Amniotic stem cell (primary cell): ENCODE measurements at places on chromosomes 2 and 18.

DNA sequence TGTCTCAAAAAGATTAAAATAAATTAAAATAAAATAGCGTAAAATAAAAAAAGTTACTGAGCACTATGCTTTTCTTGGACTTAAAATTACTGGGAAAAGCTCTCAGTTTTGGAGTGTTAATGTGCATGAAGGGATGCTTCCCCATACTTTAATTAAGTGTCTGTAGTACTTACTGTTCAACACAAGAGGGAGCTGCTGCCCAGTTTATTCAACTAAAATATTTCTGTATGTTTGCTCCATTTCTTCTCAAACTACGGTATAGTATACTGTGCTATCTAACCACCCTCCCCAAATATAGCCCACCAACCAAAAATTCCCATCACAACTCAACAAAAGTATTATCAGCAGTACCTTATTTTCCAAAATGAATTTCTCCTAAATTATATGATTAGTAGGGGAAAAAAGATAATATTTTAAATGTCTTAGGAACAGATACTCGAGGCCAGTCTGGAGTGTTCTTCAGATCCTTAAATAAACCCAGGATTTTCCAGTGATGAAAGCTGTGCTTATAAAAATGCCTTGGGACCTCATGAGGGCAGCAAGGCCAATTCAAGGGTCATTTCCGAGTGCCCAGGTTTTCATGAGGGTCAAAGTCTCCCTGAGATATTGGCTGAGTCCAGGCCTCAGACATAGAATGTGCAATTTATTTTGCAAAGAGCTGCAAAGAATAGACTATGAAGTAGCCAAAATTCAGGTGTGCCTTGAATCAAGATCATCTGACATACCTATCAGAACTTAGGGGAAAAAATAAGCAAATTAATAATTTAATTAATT, 64.1 kb downstream of the CHRNA1 start:
- DNase-seq: no peak

DNA sequence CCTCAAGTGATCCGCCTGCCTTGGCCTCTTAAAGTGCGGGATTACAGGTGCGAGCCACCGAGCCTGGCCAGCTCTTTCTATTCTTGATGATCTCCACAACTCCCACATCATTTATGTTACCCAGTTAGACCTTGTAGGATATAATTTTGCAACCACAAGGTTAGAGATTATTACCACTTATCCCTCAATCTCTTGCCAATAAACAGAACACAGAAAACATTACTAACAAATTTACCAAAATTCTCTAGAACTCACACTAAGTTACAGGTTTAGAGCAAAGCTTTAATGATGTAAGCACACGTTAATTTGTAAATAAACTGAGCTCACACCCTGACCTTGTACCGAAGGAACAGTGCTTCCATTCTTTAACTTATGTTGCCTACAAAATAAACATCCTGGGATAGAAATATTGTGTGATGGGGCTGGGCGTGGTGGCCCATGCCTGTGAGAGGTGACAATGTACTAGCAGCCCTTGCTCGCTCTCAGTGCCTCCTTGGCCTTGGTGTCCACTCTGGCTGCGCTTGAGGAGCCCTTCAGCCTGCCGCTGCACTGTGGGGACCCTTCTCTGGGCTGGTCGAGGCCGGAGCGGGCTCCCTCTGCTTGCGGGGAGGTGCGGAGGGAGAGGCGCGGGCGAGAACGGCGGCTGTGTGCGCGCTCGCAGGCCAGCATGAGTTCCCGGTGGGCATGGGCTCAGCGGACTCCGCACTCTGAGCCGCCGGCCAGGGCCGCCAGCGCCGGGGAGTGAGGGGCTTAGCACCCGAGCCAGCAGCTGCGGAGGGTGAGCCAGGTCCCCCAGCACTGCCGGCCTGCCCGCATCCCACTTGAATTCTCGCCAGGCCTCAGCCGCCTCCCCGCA, 42.1 kb upstream of the ITSN2 start:
- no peak for DNase-seq

- DNase-seq: no peak
Observed at GRCh38 chr2:191638079-191638801, 39.7 kb upstream of the NABP1 start.

DNA sequence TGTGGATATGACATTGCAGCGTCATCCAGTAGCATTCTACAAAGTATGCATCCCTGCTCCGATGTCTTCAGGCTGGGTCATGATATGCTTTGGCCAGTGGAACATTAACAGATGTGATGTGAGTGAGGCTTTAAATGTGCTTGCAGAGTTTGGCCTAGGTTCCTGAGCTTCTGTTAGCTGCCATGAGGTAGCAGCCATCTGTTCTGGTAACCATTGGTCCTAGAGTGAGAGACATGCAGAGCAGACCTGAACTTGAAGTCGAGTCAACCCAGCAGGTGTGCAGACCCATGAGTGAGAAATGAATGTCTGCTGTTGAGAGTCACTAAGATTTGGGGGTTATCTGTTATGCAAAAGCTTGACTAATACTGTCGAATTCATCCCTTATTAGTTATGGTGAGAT, 73.8 kb upstream of the NABP1 start:
- no peak for DNase-seq

DNA sequence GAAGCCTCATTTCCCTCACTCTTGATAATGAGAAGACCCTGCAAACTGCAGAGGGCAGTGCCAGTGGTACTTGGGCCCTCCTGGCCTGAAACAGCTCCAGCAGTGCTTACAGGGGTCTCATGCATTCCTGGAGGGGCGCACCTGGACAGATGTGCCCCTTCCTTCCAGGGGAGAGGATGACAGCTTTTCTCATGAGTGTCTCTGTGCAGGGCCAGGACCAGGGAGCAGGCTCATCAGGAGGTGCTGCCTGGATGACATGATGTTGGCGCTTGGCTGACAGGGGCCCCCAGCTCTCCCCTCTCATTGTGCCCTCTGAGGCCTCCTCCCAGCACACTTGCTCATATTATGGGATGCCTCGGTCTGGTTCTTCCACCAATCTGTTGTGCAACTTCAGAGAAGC, 95.1 kb upstream of the MYCN start:
- DNase-seq: no peak

GRCh38 chr2:203719456-203720410, 13.3 kb downstream of the CD28 start:
- DNase-seq: no peak

GRCh38 chr2:49794396-49794795, 640.1 kb upstream of the FSHR start:
- DNase-seq: no peak

GRCh38 chr2:3009005-3009404, 368.6 kb downstream of the EIPR1 start:
- DNase-seq: no peak

DNA sequence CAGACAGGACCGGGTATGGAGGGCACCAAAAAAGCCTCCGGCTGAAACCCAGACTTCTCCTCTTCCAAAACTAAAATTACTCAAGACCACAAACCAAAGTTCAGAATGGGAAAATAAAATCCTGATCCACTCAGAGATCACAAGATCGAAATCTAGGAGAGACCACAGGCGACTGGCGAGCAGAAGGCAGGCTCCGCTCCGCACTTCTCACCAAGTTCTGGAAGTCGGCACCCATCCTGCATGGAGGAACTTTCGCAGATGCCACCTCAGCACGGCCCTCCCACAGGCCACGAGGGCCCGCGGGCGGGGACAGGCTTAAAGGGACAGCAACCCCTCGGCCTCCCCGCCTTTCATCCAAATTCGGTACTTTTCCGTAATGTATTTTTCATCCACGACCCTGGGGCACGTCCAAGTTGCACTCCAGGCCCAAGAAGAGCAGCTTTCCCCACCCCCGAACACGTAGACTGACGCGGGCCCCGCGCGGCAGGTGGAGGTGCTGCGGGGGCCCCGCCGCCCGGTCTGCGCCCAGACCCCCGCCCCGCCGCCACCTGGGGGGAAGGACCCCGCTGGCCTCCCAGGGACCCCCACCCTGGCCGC, 43.7 kb downstream of the HDLBP start:
- DNase-seq: peak; percentile 78

GRCh38 chr2:75574106-75574505, 13.4 kb upstream of the EVA1A start:
- no peak for DNase-seq

GRCh38 chr2:231124838-231125568, at the start of gene HTR2B:
HTR2B (minus strand) TSS chr2:231125042; CDS start chr2:231123764, 1,278 bp downstream.
- no peak for DNase-seq

DNA sequence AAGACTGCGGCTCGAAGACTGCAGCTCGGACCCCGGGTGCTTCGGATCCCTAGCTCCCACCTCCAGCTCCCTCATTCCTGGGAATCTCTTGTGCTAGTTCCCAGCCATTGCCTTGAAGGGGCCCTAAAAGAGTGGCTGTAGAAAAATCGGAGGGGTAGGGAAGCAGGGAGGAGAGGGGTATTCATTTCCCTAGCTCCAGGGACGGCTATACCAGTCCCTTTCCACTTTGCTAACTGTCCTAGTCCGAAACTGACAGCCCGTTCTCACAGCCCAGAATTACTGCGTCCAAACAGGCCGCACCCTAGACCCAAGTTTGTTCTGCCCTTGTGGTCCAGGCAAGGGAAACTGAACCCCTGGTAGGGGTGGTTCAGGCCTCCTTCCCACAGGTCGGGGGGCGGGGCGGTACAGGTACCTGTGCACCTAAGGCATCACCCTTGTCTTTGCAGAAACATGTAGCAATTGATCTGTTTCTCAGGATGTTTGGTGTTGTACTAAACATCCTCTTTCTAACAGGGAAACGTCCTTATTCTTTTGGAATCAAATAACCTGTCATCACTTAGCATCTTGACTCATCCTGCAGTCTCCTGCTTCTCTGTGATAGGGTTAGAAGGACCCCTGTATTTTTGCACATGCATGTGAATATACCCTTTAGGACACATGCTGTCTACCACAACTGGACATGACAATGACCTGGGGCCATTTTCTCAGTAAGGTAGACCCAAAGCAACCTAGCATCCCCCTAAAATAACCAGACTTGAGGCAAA, 4.0 kb downstream of the EMX1 start:
- DNase-seq: no peak

- no peak for DNase-seq
Observed at GRCh38 chr2:239204136-239204875, 196.5 kb downstream of the HDAC4 start.

DNA sequence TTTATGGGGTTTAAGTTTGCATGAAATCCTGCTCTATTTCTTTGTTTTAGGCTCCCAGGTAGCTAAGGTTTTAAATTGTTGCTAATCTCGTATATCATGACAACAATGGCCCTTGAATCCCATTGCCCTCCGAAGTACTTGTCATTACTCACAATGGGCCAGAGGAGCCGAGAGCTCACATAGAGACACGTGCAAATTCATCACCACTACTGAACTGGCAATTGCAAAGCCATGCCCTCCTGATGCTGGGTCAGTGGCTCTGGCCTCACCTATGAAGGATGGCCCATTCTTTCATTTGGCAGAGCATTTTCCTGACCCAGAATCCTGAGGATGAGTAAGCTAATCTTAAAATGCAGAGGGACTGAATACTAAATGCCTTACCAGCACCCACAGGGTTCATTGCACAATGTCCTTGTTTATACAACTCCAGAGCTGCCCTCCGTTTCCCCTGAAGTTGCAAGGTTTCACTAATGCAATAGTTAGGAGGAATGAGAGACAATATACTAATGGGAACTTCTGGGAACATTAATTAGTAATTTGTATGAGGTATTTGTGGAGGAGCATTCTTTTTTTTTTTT, 71.6 kb upstream of the GAREM1 start:
- no peak for DNase-seq

DNA sequence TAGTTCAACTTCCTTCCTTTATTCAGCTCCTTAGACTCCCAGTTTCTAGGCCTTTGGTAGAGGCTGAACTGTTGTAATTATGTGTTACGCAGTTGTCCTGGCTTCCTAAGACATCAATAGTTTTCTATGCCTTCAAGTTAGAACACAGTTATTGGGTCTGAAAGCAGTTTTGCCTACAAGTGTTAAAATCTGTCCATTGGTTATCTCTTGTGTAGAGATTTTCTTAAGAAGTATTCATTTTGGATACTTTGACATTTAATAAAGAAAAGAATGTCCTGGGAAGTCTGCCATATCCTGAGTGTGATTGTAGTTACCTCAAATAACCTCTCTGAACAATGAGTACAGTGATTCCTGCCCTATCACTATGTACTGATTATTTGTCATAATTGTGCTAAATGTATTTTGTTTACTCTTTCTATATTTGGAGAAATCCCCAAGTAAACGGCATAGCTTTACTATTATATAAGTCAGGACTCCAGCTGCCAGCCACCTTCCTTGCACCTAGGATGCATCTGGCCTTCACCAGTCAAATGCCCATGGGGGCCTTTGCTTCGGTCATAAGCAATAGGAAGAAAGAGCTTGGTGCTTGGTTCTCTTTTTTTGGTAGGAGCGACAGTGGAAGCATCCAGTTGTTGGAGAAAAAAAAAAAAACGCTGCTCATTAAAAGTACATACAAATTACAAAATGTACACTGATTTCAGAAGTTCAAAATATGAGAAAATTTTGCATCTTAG, 449.5 kb upstream of the PKDCC start:
- no peak for DNase-seq

- no peak for DNase-seq
Observed at GRCh38 chr2:120704696-120705095, 31.0 kb upstream of the GLI2 start.

DNA sequence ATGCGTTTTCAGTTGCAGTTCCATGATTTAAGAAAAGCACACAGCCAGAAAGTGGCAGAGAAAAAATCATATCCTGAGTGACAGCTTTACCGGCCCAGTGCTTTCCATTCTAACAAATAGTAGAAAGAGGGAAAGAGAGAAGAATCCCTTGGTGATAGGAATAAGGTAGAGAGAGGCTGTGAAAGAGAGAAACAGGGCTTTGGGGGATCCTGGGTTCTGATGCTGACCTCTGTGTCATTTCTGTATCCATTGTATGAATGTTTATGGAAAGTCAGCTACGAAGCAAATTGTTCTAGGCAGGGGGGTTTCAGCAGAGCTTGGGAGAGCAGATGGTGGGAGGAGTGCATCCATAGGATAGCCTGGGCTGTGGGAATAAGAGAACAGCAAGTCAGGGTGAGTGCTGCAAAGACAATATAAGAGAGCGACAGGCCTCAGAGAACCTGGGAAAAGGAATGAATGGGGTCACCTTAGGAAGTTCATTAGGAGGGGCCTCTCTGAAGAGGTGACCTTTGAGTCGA, 203.4 kb upstream of the TNP1 start:
- no peak for DNase-seq

- DNase-seq: no peak
Observed at GRCh38 chr2:36569267-36569856, 28.6 kb downstream of the FEZ2 start.

DNA sequence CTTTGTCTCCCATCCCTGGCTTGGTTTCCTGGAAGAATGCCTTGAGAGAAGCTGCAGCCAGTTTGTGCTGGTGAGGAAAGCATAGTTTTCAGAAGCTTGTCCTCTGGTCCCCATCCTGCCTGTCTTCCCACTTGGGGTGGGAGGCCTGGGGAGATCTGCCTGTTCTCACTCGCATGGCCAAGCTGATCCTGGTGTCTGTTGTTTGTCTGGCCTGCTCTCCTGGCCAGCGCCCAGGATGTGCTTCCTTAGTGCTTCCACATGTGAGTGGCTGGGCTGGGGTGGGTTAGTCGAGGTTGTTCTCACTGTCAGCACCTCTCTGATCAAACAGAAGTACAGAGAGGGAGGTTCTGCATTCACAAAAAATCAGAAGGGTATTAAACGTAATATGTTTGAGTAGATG, 49.5 kb downstream of the PTPRM start:
- DNase-seq: no peak
